Neural progenitor cell (in vitro differentiated cells): ENCODE measurements at places on chromosomes 2 and 18. TPM values are rescaled to one million over a fixed set of nuclear protein-coding genes. Genes with fewer than 3 reads are reported as not detected.

TEX44 gene
- total RNA-seq = not detected in 2 replicates

GCFC2 gene
- total RNA-seq = 32.4 and 58.4 TPM in 2 replicates

- no peak overlapping the region for H3K27ac ChIP-seq
- H3K36me3 ChIP-seq = no peaks in the 10 kb centered on the region
- H3K27me3 ChIP-seq = no peaks in the 10 kb centered on the region
- no peaks in the 10 kb centered on the region for H3K4me1 ChIP-seq
These were observed 2.8 kb upstream of the MXD1 start for GRCh38 chr2:69911985-69912563.

- H3K27ac ChIP-seq = no peak overlapping the region
- no peaks in the 10 kb centered on the region for H3K27me3 ChIP-seq
These were observed 31.7 kb downstream of the PCARE start for GRCh38 chr2:29042561-29043075.
